ENCODE measurements at places on chromosomes 6 and 20.

DNA sequence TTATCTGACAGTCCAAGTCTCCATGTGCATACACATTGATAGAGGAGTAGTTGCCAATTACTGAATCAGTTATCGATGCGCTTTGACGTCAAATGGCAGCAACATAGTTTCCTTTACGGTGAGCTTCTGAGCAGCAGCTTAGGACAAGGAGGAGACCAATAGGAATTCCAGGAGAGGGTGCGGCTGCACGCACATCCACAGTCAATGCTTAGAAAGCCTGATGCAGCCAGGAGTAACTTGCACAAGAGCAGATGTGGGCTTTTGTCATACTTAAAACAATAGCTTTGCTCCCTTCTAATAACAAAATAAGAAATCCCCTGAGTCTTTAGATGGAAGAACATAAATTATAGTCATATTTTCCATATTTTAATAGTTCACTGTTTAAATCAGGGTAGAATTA is 442.1 kb downstream of the BCKDHB start:
- DNase-seq: no peak

- no peak for DNase-seq
Measured at GRCh38 chr20:17873410-17874270, 95.0 kb downstream of the SNX5 start.

- DNase-seq: peak; percentile 71
Measured at GRCh38 chr6:36755435-36756348, 58.1 kb downstream of the RAB44 start.

DNA sequence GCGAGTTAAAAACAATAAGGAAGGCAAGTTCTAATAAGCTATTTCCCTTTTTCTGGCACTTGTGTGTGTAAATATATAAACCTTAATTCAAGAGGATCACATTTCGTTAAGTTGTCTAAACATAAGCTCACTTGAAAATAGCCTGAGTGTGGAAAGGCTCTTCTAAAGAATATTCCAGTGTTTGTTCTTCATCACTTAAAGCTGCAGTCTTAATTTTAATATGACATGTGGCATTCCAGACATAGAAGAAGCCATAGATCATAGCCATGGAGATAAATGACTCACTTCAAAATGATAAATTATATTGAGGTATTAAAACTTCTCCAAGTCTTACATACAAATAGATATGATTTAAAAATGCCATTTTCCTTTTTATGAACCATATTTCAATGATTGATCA is 42.1 kb downstream of the IYD start:
- no peak for DNase-seq

- peak; percentile 57 for DNase-seq
Measured at GRCh38 chr6:33297406-33297955, 1.3 kb downstream of the RGL2 start.

Data from GM10248 (cell line).